ENCODE measurements at places on chromosomes 1 and 21. TPM values are rescaled to one million over a fixed set of nuclear protein-coding genes. Genes with fewer than 3 reads are reported as not detected.

Gene OR2T11
- not detected for total RNA-seq

DNA sequence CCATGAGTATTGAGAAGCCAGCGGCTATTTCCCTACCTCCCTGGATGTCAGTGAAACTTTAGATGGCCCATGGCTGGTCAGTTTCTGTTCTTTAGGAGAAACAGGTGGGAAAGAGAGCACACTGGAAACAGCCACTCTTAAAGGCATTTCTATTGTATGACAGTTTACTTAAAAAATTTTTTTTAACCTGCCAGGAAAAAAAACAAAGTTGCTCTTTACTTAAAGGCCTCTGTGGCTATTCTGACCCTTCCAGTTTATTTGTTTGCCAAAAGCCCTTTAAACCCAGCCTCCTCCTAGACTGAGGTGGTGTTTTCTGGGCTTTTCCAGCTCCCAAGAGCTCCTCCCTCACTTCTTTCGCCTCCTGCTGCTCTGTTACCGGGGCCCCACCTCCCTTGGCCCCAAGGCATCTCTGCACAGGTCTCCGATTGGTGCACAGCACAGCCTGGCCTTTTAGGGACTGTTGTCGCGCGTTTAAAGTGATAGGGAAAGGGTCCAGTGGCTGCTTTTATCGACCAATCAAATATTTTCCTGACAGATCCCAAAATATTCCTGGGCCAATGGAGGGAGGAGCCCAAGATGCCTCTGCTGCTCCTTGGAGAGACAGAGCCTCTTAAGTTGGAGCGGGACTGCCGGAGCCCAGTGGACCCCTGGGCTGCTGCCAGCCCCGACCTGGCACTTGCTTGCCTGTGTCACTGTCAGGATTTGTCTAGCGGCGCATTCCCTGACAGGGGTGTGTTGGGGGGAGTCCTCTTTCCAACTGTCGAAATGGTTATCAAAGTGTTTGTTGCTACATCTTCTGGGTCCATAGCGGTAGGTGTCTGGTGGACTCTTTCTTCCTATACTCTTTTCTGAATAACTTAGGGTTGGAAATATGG is at the start of gene SH3BGR:
Gene SH3BGR, plus strand, starts transcription at position 639 of the 875 bp plus-strand sequence. Its CDS starts 127 bp downstream, at position 766.
- H3K36me3 ChIP-seq: no peaks in the 10 kb centered on the region
- no peak within 1 kb of the TSS for H3K27ac ChIP-seq
- no peaks in the 10 kb centered on the region for H3K27me3 ChIP-seq
- peaks cover 20% of the 10 kb centered on the region for H3K4me1 ChIP-seq

DNA sequence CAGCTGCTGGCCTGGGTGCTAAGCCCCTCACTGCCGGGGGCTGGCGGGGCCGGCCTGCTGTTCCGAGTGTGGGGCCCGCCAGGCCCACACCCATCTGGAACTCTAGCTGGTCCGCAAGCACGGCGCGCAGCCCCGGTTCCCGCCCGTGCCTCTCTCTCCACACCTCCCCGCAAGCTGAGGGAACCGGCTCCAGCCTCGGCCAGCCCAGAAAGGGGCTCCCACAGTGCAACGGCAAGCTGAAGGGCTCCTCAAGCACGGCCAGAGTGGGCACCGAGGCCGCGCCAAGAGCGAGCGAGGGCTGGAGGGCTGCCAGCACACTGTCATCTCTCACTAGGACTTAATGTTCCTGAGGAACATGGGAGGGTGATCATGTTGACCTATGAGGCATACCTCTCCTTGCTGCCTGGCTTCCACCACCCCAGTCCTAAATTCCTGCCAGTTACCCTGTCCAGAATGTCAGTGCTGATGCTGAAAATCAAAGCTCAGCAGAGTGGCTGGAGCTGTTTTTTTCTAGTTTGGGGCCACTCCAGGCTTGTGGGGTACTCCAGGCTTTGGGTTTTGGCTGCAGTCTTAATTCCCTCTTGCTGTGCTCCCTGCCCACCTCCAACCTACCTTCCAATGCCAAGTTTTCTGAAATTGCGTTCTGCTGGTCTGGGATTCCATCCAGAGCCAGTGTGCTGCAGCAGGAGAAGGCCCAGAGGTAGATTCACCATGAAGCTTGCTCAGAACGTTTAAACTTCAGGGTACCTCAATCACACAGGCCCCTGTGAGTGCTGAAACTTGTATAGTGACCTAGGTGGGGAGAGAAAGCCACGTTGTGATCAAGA is 44.2 kb upstream of the LPGAT1 start:
- no peaks in the 10 kb centered on the region for H3K36me3 ChIP-seq
- no peak for DNase-seq
- no peaks in the 10 kb centered on the region for H3K4me1 ChIP-seq
- no peaks in the 10 kb centered on the region for H3K27me3 ChIP-seq
- no peak overlapping the region for H3K27ac ChIP-seq

GRCh38 chr1:186534401-186534800 is 73.5 kb upstream of the PDC start:
- no peaks in the 10 kb centered on the region for H3K36me3 ChIP-seq
- no peak overlapping the region for H3K4me3 ChIP-seq
- DNase-seq: no peak
- H3K27me3 ChIP-seq: no peaks in the 10 kb centered on the region

DNA sequence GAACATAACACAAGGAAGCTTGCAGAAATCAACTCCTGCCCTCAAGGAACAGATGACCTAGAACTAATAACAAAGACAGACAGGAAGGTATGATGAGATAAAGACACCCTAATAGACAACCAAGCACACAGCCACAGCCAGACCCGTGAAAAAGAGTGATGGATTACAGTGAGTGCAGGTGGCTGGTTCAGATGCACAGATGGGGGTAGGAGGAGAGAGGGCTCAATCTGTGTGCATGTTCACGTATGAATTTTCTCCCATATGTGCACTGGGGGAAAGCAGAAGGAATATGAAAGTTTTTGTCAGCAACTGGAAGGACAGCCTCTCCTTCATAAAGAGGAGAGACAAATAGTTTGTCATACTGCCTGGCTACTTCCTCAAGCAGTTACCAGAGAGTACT is 367.1 kb downstream of the PBX1 start:
- no peaks in the 10 kb centered on the region for H3K36me3 ChIP-seq
- H3K4me3 ChIP-seq: no peak overlapping the region
- DNase-seq: no peak
- H3K27ac ChIP-seq: no peak overlapping the region
- no peaks in the 10 kb centered on the region for H3K4me1 ChIP-seq

Data from neural progenitor cell (in vitro differentiated cells).